ENCODE measurements at places on chromosomes 1 and 21.

- no peak for DNase-seq
Measured at GRCh38 chr1:156452907-156453306, 47.7 kb downstream of the MEF2D start.

GRCh38 chr1:116433275-116434257 is 60.5 kb downstream of the ATP1A1 start:
- no peak for DNase-seq

GRCh38 chr1:180504186-180504585 is 1.8 kb upstream of the ACBD6 start:
- no peak for DNase-seq

GRCh38 chr1:246949956-246950355 is 18.2 kb upstream of the AHCTF1 start:
- no peak for DNase-seq

DNA sequence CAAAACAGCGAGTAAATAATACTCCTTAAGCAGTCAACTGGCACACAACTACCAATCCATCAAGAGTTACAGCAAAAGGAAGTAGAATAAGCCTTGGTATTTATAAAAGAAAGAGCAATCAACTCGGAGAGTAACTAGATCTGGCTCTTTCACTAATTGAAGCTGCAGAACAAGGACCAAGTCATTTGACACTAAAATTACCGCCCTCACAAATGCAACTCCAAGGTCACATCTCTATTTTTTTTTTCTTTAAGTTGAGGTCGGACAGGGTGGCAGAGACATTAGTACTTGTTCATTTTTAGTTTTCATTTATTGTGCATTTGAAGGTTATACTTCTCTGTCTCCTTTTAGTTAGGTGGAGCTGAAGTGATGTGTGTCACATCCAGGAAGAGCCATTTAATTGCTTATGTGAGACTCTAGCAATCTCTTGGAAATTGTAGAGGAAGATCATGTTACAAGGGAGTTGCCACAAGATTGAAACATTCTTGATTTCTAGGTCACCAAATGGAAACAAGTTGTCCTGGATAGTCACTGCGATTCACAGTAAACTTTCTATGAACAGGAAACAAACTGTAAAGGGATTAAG is 138.1 kb upstream of the ADAMTS5 start:
- no peak for DNase-seq

DNA sequence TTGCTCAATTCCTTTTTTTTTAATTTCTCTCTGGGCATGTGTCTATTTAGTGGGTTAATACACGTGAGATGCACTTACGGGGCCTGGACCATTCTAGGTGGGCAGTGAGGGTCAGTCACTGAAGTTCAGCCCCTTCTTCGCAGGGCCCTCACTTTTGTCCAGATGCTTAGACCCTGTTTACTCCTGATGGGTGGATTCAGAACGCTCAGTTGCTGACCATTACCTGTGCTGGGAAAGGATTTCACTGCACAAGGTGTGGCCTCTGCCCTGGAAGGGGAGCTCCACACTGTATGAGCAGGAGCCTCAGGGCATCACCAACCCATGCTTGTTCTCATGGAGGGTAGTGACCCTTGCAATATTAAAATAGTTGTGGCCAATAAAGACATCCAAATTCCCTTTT is 4.5 kb downstream of the PRAMEF12 start:
- DNase-seq = no peak

- no peak for DNase-seq
Measured at GRCh38 chr1:15120251-15120945, 33.1 kb upstream of the TMEM51 start.

DNA sequence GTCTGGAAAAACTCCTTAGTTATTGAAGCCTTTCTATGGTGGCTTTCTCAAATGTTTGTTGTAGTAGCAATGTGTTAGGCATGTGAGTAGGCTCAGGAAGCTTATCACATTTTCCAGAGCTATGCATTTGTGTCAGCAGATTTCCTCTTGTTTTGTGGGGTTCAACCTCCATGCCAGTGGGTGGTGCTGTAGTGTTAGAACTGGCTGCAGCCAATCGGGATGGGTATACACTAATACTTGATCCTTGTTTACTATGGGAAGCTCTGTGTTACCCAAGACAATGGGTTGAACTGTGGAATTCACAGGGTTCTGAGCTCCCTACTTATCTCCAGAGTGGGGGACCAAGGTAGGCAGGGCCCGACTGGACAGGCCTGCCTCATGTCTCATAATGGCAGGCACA is 348.5 kb upstream of the ADAMTS5 start:
- no peak for DNase-seq

DNA sequence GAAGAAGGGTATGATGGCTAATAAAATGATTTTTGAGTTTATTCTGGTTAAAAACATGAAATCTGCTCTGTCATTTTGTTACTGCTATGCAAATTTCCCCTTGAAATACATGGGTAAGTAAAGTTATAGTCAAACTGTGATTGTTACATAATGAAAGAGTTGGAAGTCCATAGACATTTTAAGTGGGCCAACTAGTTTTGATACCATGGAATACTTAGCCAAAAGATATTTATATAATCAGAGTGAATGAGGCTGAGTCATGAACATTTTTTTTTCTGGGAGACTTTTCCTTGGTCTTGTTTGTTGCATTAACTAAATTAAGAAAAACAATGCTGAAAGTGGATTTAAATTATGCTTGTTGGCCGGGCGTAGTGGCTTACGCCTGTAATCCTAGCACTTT is 58.2 kb upstream of the MPC2 start:
- no peak for DNase-seq

GRCh38 chr1:218823291-218823900 is 350.3 kb upstream of the LYPLAL1 start:
- DNase-seq = no peak

- DNase-seq = no peak
Measured at GRCh38 chr1:23423415-23424292, 894 bp downstream of the TCEA3 start.

DNA sequence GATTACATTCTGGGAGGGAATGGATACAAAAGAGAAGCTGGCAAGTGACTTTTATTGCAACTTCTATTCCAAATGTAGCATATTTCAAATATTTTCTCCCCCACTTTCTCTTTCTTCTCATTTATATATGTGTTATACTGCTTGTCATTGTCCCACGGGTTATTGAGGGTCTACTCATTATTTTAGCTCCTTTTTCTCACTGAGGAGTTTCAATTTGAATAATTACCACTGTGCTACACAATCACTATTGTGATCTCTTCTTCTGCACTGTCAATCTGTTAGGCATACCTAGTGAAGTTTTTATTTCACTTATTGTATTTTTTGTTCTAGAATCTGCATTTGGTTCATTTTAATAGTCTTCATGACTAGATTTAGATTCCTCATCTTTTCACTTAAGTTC is 339.7 kb downstream of the PTPRC start:
- no peak for DNase-seq

- no peak for DNase-seq
Measured at GRCh38 chr21:43906585-43907370, 41.8 kb downstream of the AGPAT3 start.

DNA sequence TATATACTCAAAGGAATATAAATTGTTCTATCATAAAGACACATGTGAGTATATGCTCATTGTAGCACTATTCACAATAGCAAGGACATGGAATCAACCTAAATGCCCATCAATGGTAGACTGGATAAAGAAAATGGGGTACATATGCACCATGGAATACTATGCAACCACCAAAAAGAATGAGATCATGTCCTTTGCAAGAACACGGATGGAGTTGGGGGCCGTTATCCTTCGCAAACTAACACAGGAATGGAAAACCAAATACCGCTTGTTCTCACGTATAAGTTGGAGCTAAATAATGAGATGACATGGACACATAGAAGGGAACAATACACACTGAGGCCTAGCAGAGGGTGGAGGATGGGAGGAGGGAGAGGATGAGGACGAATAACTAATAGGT is 16.0 kb upstream of the SGIP1 start:
- DNase-seq = no peak

DNA sequence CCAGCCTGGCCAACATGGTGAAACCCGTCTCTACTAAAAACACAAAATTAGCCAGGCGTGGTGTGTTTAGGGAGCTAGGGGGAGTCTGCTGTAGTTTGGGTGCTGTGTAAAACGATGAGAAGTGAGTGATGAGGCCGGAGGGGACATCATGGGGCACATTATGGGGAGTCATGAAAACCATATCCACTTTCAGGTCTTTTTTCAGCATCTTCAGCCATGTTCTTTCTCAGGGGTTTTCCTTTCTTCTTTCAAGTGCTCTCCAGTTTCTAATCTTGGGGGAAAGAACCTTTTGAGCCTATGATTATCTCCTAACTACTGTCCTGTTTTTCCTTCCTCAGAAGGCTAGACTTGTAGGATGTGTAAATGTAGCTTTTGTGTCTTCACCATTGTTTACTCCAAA is 14.4 kb downstream of the KDM4A start:
- no peak for DNase-seq

GRCh38 chr1:17067069-17067426 is 13.2 kb upstream of the SDHB start:
- no peak for DNase-seq

GRCh38 chr1:81230983-81231728 is 569.6 kb upstream of the ADGRL2 start:
- DNase-seq = no peak

- no peak for DNase-seq
Measured at GRCh38 chr1:214018386-214019268, 30.9 kb downstream of the PROX1 start.

- no peak for DNase-seq
Measured at GRCh38 chr1:5662744-5663126, 329.5 kb downstream of the NPHP4 start.

GRCh38 chr1:160850541-160850940 is 12.1 kb downstream of the CD244 start:
- DNase-seq = no peak

- no peak for DNase-seq
Measured at GRCh38 chr1:200435200-200435780, 25.5 kb upstream of the ZNF281 start.

- no peak for DNase-seq
Measured at GRCh38 chr1:94319319-94320102, 82.1 kb upstream of the ARHGAP29 start.

- DNase-seq = no peak
Measured at GRCh38 chr1:54463259-54464030, 57.3 kb upstream of the SSBP3 start.

DNA sequence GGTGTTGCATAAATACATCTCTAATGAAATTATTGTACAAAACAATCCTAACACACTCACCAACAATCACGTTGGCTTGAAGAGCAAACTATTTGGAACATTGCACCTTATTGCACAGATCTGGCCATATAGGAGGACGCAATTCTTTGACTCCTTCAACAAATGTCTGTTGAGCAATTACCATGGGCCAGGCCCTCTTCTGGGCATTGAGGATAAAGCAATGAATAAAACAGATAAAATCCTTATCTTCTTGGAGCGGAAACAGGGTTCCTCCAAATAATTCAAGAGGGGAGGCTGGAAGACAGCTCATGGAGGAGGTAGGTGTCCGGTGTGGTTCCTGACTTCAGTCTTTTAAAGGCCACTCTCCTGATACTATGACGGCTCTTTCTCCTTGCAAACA is 43.3 kb downstream of the PAX7 start:
- DNase-seq = no peak

DNA sequence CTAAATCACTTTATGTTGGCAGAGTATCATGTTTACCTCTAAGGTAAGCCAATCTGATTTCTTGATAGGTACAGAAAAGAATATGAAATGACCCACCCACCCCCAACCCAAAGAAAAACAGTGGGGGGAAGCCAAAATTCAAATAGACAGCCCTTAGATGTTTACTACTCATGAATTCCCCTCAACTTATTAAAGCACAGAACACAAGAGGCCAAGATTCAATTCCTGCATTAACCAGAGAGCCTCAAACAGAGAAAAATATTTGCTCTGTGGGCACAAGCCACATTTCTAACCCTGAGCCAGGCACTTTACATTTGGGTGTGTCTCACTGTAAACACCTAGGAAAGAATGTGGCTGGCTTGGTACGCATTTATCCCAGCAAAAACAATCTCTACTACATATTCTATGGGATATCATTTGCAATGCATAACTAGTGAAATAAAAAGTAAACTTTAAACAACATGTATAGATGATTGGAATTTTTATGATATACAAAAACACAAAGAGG is 84.3 kb downstream of the PTPN14 start:
- no peak for DNase-seq

DNA sequence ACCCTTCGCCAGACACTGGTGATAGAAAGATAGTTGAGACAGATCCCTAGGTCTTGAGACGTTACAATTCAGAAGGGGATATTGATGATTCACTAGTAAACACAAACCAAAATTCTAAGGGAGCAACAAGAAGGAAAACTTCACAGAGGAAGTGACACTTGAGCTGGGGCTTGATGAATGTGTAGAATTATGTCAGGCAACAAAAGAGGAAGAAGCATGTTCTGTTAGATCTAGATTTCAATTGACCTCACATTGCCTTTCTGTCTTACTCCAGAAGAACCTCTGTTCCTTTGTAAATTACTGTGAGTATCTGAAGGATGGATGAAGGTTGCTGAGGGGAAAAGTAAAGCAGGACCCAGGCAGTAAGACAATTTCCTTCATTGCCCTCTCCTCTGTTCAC is 328.2 kb downstream of the KCTD3 start:
- DNase-seq = no peak

- no peak for DNase-seq
Measured at GRCh38 chr1:110390096-110390495, 730 bp downstream of the SLC16A4 start.

DNA sequence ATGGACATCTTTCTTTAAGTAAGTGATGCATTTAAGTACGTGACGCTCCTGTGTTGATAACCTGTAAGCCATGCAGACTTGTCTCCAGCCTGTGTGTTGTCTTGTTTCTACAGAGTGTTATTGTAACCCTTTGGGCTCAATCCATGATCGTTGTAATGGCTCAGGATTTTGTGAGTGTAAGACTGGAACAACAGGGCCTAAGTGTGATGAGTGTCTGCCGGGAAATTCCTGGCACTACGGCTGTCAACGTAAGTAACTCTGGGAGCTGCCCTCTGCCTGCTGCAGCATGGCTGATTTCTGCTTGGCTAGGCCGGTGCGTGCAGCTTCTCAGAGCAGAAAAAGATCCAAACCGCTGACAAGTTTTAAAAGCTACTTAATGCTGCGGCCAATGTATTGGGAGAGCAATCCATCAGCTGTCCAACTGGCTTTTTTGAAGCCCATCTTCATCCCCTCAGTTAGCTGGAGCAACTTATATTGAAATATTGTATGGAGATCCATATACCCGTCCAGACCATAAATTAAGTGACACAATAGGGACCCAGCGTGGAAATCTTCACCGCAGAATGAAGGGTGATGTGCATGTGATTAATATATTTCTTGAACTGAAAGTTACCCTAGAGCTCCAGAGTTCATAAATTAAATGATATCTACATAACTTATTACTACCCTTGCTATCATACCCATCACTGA is 295.9 kb downstream of the NTNG1 start:
- no peak for DNase-seq

- no peak for DNase-seq
Measured at GRCh38 chr1:205451759-205452164, 4.1 kb downstream of the BLACAT1 start.

GRCh38 chr1:2180297-2181245 is 14.0 kb downstream of the FAAP20 start:
- DNase-seq = no peak

GRCh38 chr1:243435836-243436235 is 180.0 kb downstream of the SDCCAG8 start:
- no peak for DNase-seq

Measured in activated CD8-positive, alpha-beta memory T cell treated with anti-CD3 and anti-CD28 coated beads for 48 hours (primary cell).